ENCODE measurements at places on chromosomes 1 and 21. TPM values are rescaled to one million over a fixed set of nuclear protein-coding genes. Genes with fewer than 3 reads are reported as not detected.

GRCh38 chr1:167059045-167059808 lies 30.9 kb downstream of the GPA33 start:
- H3K4me3 ChIP-seq, result no peak overlapping the region
- no peaks in the 10 kb centered on the region for H3K36me3 ChIP-seq
- peak; percentile 55 for DNase-seq
- no peak overlapping the region for H3K27ac ChIP-seq

DNA sequence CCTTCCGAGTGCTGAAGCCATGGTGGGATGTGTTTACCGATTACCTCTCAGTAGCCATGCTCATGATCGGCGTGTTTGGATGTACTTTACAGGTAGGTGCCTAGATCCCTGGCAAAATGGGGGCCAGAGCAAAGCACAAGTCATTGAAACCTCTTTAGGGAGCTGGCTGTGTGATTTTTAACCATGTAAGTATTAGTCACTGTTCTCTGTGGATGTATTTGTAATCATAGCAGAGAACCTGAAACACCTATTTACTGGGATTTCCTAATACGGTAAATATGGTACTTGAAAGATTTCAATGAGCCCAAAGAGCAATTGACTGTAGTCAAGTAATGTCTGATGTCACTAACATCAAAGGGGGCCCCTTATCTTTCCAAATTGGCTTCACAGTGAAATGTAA lies 53.6 kb downstream of the LRRC8C start:
- no peaks in the 10 kb centered on the region for H3K36me3 ChIP-seq
- no peaks in the 10 kb centered on the region for H3K4me1 ChIP-seq
- no peak for DNase-seq
- H3K27ac ChIP-seq, result no peak overlapping the region

DNA sequence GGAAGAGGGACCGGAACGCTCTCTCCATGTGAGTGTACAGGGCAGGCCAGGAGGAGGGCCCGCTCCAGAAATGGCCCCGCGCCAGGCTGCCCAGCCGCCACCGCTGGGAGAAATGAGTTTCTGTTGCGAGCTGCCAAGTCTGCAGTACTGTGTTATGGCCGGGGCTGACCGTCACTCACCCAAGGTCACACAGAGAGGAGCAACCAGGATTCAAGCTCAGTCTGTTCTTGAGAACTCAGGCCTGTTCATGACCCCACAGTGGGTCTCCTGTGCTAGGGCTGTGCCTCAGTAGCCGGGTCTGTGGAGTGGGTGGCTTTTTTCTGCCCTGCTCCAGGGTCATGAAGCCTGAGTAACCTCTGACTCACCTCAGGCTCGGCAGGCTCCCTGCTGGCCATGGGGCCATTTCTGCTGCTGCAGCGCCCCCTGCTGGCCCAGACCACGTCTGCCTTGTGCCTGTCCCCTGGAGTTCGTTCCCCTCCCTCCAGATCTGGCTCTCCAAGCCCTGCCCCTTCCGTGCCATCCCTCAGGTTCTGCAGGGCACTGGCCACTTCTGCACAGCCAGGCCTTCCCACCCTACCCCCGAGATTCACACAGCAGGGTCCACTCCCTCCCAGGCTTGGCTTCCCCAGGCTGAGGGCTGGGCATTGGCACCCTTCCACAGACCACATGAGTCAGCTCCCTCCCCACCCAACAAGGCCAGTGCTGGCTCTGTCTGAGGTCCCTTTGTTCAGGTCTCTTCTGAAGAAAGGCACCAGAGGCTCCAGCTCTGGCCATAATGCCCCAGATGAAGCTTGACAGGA lies 51.8 kb downstream of the EDN2 start:
- peaks cover 31% of the 10 kb centered on the region for H3K27me3 ChIP-seq
- H3K4me1 ChIP-seq, result peaks cover 13% of the 10 kb centered on the region
- no peak overlapping the region for H3K4me3 ChIP-seq
- H3K36me3 ChIP-seq, result no peaks in the 10 kb centered on the region
- no peak for DNase-seq

PLEKHA6 gene
- polyA plus RNA-seq, result 13.1 TPM

DNA sequence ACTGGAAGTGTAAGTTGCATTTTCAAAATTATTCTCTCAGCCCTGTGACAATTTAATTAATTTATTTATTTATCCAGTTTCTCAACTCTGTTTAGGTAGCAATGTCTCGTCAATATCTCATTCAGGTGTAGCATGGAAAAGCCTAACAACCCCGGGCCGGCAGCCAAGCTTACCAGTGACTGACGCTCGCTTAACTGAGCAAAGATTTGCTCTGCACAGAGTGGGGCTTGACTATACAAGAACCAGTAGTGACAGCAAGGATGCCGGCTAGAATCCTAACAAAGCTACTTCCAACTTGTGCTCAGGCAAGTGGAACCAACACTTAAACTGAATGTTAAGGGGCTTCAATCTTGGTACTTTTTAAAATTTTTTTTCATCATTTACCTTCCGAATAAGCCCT lies 80.9 kb upstream of the ESRRG start:
- H3K36me3 ChIP-seq, result no peaks in the 10 kb centered on the region
- H3K27ac ChIP-seq, result no peak overlapping the region
- no peak overlapping the region for H3K4me3 ChIP-seq

GOLT1A gene
- polyA plus RNA-seq, result 9.2 TPM

LCE3E gene
- not detected for polyA plus RNA-seq

AMIGO1 gene
- 4.6 TPM for polyA plus RNA-seq

GRCh38 chr1:71695821-71696220 lies 586.5 kb downstream of the NEGR1 start:
- H3K4me1 ChIP-seq, result no peaks in the 10 kb centered on the region
- no peak overlapping the region for H3K27ac ChIP-seq
- no peak overlapping the region for H3K4me3 ChIP-seq
- no peaks in the 10 kb centered on the region for H3K36me3 ChIP-seq
- DNase-seq, result no peak

GRCh38 chr1:243336163-243336562 lies 80.3 kb downstream of the SDCCAG8 start:
- H3K27ac ChIP-seq, result no peak overlapping the region
- no peaks in the 10 kb centered on the region for H3K36me3 ChIP-seq
- H3K27me3 ChIP-seq, result no peaks in the 10 kb centered on the region
- no peak overlapping the region for H3K4me3 ChIP-seq
- DNase-seq, result no peak

DNA sequence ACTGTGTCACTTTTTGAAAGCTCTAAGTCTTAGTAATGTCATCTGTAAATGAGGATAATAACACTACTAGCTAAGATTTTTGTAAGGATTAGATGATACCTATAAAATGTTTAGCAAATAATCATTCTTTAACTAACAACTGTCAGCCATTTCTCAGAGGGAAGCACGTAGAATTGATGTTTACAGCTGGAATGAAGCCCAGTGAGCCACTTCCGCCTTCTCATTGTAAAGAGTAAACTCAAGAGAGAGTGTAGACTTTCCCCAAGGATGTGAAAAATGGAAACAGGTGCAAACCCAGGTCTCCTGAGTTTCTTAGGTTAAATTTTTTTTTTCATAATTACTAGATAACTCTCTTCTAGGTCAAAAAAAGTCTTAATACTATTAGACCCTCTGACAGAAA lies 4.9 kb downstream of the GREM2 start:
- no peak overlapping the region for H3K4me3 ChIP-seq
- no peak for DNase-seq
- peaks cover 29% of the 10 kb centered on the region for H3K27me3 ChIP-seq
- H3K4me1 ChIP-seq, result no peaks in the 10 kb centered on the region
- no peaks in the 10 kb centered on the region for H3K36me3 ChIP-seq
- H3K27ac ChIP-seq, result no peak overlapping the region

GRCh38 chr1:1063261-1063944 lies 10.7 kb downstream of the RNF223 start:
- no peak overlapping the region for H3K4me3 ChIP-seq
- no peaks in the 10 kb centered on the region for H3K36me3 ChIP-seq
- no peak overlapping the region for H3K27ac ChIP-seq
- DNase-seq, result no peak
- H3K27me3 ChIP-seq, result peaks cover 95% of the 10 kb centered on the region

DNA sequence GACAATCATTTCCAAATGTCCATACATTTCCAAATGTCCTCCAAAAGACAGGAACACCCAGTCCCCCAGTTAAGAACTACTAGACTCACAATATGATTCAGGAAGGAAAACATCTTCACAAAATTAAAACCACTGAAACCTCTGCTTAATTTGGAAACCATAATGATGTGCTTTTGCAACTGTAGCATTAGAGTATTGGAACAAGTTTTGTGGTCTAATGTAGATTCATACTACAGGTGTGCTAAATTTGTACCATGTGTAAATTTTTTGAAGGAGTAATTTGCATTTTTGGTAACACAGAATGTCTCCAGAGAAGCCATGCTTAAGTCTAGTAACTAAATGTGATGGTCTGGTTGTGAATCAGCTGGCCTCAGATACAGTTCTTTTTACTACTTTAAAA lies 129.6 kb downstream of the DPYD start:
- H3K4me3 ChIP-seq, result no peak overlapping the region
- no peaks in the 10 kb centered on the region for H3K4me1 ChIP-seq
- DNase-seq, result no peak
- no peak overlapping the region for H3K27ac ChIP-seq
- H3K36me3 ChIP-seq, result no peaks in the 10 kb centered on the region

GRCh38 chr1:23931491-23931880 lies 18.3 kb upstream of the CNR2 start:
- H3K27me3 ChIP-seq, result no peaks in the 10 kb centered on the region
- no peak overlapping the region for H3K4me3 ChIP-seq
- DNase-seq, result no peak
- H3K4me1 ChIP-seq, result no peaks in the 10 kb centered on the region

TCHH gene
- 0.07 TPM for polyA plus RNA-seq

RNF186 gene
- polyA plus RNA-seq, result not detected

FCRL5 gene
- not detected for polyA plus RNA-seq

DNA sequence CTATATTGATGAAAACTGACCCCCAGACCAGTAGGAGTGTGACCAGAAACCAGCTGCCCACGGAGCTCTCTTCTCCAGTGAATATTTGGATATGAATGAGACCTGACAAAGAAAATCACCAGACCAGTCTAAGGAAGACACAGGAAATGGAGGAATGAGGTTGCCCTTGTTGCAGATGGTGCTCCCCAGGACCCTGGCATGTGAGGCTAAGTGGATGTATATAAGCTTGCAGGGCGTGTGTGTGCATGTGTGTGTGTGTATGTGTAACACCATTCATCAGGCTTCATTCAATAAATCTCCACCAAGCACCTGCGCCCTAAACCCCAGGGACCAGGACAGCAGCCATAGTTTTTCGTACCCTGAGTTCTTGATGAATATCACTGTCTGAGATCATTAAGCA lies 14.4 kb downstream of the PHLDA3 start:
- no peaks in the 10 kb centered on the region for H3K27me3 ChIP-seq
- H3K4me3 ChIP-seq, result no peak overlapping the region
- H3K27ac ChIP-seq, result no peak overlapping the region
- no peak for DNase-seq
- H3K4me1 ChIP-seq, result peaks cover 27% of the 10 kb centered on the region

CDA gene
- 0.50 TPM for polyA plus RNA-seq

- H3K27ac ChIP-seq, result no peak overlapping the region
- H3K27me3 ChIP-seq, result no peaks in the 10 kb centered on the region
- H3K4me1 ChIP-seq, result no peaks in the 10 kb centered on the region
- no peaks in the 10 kb centered on the region for H3K36me3 ChIP-seq
Observed at GRCh38 chr21:36846631-36847030, 119.8 kb downstream of the HLCS start.

CDK11B gene
- 39.5 TPM for polyA plus RNA-seq

MYOG gene
- 0.13 TPM for polyA plus RNA-seq
